ENCODE measurements at places on chromosomes 1 and 21. TPM values are rescaled to one million over a fixed set of nuclear protein-coding genes. Genes with fewer than 3 reads are reported as not detected.

- DNase-seq: no peak
Observed at GRCh38 chr1:182338806-182339370, 52.7 kb downstream of the GLUL start.

- DNase-seq: no peak
Observed at GRCh38 chr1:235527196-235527814, 23.1 kb upstream of the B3GALNT2 start.

GRCh38 chr1:38929054-38929453 lies 12.6 kb downstream of the RHBDL2 start:
- no peak for DNase-seq

ETV3L gene
- total RNA-seq: not detected

- no peak for DNase-seq
Observed at GRCh38 chr21:31754708-31754960, 22.7 kb upstream of the SCAF4 start.

FMN2 gene
- total RNA-seq: 5.2 TPM

GRCh38 chr1:162256287-162256686 lies 120.4 kb downstream of the SPATA46 start:
- no peak for DNase-seq

CIART gene
- total RNA-seq: 15.6 TPM

RNU1-2 gene
- total RNA-seq: not detected

LHX8 gene
- 16.1 TPM for total RNA-seq

DNA sequence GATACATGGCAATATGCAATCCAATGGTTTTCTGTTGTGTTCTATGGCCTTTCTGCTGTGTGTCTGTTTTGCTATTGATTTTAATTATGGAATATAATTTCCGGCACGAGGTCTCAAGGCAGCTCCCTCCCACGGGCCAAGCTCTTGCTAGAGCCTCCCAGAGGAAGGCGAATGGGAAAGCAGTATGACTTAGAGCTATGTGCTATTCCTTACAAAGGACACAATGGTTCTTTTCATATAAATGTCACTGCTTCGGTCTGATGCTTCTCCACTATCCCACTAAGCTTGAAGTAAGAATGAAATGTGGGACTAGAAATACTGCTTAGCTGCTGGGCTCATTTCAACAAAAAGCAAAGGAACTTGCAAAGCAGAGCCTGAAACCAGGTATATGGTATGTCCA lies 322.2 kb upstream of the BEND5 start:
- no peak for DNase-seq

DNA sequence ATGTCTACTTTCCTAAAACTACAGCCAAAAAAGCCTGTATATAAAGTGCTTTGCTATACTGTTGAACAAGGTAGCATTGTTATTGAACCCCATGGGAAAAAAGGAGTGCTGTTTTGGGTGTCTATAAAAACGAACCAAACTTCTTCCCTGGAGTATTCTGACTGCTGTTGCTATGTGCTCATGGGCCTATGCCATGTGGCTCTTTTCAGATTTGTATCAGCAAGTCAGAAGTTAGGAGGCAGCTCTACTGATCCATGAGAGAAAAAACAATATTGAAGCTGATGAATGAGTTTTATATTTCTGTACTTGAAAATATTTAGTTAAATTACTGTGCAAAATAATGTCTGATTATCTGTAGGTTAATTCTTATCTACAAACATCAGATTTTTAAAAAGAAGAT lies 66.5 kb downstream of the ADGRL2 start:
- no peak for DNase-seq
